A549 (cell line): ENCODE measurements at places on chromosomes 1 and 21. TPM values are rescaled to one million over a fixed set of nuclear protein-coding genes. Genes with fewer than 3 reads are reported as not detected.

DNA sequence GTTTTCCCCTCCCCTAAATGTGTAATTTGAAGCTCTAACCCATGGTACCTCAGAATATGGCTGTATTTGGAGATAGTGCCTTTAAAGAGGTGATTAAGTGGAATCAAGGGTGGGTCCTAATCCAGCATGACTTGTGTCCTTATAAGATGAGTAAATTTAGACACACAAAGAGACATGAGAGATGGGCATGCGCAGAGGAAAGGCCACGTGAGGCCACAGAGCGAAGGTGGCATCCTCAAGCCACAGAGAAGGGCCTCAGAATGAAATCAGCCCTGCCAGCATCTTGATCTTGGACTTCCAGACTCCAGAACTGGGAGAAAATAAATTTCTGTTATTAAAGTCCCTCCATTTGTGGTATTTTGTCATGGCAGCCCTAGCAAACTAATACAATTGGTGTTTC is 2.9 kb upstream of the PLA2G2F start:
- no peak for DNase-seq

GRCh38 chr21:45135122-45135521 is 60.7 kb downstream of the ADARB1 start:
- no peak for DNase-seq

- no peak for DNase-seq
Observed at GRCh38 chr1:52153010-52153409, 11.1 kb downstream of the ZFYVE9 start.

- DNase-seq = no peak
Observed at GRCh38 chr1:59593798-59594790, 220.7 kb upstream of the HOOK1 start.

- no peak for DNase-seq
Observed at GRCh38 chr1:15345705-15346345, 63.9 kb upstream of the EFHD2 start.

The VCAM1 gene
- 0.05 to 0.12 TPM in 2 of 3 replicates, not detected in the other for polyA plus RNA-seq

The TRIM46 gene
- 1.7 to 2.8 TPM (median 2.7 TPM) in 3 replicates for polyA plus RNA-seq

- DNase-seq = no peak
Observed at GRCh38 chr1:231099311-231099710, 59.3 kb upstream of the FAM89A start.

DNA sequence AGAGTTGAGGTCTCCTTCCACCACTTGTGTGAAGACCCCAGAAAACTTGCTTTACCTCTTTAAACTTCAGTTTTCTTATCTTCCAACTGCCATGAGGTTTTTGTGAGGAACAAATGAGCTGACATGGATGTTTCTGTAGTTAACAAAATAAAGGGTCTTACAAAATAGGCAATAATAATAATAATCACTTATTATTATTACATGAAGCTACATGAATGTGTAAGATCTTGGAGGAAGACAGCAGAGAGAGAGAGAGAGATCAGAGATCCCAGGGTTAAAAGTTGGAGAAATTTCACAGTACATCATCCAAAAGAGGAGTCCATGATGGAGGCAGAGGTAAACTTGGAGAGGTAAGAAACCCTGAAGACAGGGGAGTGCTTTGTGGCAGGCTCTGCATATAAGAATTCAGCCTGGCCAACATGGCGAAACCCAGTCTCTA is 10.7 kb downstream of the RCC1 start:
- DNase-seq = no peak

The KCNH1 gene
- polyA plus RNA-seq = 5.1 to 5.7 TPM (median 5.3 TPM) in 3 replicates

DNA sequence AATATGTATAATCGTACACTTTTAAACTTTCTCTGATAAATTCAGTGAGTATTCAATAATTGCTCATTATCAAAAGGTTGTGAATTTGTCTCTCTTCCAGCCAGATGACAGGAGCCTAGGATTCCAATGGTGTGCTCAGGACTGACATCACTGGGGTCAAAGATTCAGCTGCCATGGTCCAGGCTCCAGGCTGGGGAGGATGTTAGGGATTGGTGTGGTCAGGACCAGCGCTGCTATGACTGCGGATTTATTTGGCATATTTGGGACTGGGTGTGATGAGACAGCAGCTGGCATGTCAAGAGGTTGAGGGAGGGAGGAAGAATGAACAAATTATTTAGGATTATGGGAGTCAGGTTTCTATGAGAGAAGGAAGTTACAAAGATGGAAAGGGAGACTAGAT is 48.2 kb upstream of the ABCA4 start:
- no peak for DNase-seq

DNA sequence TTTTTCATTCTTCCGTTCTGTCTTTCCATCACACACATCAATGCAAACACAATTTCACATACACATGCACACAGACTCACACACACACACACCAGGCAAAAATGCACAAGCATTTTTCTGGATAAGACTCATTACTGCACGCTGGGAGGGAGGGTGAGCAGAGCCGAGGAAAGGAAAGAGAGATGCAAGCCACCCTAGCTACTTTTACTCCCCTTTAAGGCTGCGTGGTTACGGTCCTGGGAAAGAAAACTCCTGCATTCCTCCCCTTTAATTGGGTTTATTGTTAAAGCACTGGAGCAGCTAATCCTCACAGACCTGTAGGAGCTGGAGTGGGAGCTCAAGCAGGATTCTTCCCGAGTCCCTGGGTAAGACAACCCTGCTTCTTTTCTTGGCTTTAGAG is at the start of gene CAMK1G:
TSS of gene CAMK1G (plus strand) at position 307 of the 400 bp plus-strand sequence. CDS start 11,270 bp downstream, outside the sequence.
- no peak for DNase-seq
